ENCODE measurements at places on chromosomes 3 and 15.
A peak's percentile ranks its signal among the peaks of the same experiment; 100 is the strongest.

DNA sequence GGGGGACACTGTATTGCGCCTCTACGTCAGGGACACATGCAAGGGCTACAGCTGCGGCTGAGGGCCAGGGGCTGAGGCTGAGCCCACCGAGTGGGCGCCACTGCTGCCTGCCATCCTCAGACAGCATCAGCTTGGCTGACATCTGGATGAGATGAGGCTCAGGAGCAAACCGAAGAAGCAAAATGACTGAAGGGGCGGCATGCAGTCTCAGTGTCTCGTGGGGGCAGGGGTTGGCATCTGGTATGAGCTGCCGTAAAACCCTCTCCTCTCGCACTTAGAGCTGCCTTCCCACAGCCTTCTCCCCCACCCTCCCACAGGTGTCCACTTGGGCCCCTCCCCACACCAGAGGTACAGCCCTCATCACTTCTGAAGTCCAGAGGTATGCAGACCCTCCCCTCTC, 24.2 kb upstream of the CMTM7 start:
- DNase-seq: no peak

DNA sequence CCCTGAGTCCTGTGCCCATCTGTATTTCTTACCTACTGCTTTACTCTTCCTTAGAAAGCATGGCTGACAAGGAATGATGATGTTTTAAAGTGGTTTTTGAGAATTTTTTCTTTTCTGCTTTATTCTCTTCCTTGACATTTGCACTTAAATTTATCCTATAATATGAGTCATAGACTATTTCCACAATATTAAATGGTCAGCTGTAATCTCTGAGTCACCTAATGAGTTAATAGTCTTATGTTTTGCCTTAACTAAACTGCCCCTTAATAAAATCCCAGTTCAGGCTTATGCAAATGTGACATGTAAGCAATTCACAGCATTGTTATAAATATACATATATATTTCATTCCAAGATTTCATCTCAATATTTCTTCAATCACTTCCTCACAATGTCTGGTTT, 23.8 kb downstream of the MEIS2 start:
- no peak for DNase-seq

GRCh38 chr3:160401291-160402095, 2.0 kb downstream of the SMC4 start:
- DNase-seq: no peak

DNA sequence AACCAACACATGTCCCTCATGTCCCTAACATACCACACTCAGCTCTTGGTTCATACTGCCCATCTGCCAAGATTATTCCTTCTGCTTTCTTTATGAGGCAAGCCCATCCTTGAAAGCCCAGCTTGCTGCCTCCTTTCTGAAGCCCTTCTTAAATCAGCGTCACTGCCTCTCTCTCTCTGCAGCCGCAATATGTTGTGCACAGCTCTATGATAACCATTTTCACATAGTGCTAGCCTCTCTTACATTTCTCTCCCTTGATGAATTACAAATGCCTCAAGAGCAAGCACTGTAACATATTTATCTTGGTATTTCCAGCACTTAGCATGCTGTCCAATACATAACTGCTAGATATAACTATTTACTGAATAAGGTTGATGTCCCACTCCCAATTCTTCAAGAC, 86.5 kb downstream of the TNIK start:
- no peak for DNase-seq

DNA sequence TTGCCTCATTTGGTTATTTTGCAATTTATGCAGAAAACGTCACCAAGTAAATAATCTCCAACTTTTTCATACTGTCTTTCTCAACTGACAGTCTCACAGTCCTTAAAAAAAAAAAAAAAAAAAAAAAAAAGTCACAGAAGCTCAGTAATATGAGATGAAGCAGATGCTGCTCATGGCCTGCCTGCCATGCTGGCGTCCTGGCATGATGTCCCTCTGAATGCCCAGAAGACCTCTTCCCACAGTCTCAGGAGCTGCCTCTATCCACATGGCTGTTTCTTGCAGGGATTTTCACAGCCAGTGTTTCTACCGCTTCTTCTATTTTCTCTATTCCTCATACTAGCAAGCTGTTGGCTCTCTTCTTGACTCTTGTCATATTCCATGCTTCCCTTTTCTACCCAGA, 87.7 kb downstream of the TGFBR2 start:
- no peak for DNase-seq

- DNase-seq: no peak
Measured at GRCh38 chr3:197363553-197364409, 65.4 kb upstream of the DLG1 start.

- DNase-seq: no peak
Measured at GRCh38 chr15:71562251-71562650, 248.1 kb upstream of the NR2E3 start.

DNA sequence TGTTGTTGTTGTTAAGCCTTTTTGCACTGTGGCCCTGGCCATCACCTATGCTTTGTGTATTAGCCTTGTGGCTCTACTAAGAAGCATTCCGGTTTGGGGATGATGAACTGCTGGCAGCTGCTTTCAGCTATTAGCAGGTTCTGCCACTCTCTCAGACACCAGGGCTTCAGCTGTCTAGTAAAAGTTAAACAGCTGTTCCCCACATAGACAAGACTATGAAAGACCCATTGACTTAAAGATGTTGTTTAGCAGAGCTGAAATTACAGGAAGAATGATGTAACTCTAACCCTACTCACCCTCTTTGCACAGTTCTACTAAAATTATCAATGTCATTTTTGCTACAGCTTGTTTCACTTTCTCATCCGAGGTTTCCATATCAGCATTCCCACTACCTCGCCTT, 131.2 kb upstream of the CGNL1 start:
- no peak for DNase-seq

- peak; percentile 76 for DNase-seq
Measured at GRCh38 chr3:107969994-107970819, 120.6 kb downstream of the CD47 start.

DNA sequence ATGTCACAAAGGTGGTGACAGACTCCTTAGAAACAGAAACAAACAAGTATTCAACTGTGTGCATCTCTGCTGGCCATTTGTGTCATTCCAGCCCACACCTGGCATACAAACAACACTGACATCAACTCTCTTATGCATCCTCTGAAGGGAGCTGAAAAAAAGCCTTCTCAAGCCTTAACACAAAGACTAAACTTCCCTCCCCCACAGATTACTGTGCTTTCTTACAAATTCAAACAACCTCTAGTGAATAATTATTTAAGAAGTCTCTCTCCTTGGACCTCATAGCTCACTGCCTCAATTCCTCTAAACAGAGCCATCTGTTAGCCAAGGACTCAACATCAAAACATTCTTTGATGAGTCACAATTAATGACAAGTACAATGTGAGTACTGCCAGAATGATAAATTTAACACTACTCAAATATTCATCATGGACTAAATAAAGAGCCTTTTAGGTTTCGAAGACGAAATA, 132.1 kb downstream of the WDR76 start:
- DNase-seq: no peak

Data from NCI-H1048 (cell line).